ENCODE measurements at places on chromosomes 7 and 10.

GRCh38 chr10:48907730-48908129 lies 31.9 kb downstream of the LRRC18 start:
- DNase-seq, result no peak

GRCh38 chr7:29565982-29566746 lies 2.5 kb downstream of the PRR15 start:
- DNase-seq, result no peak

DNA sequence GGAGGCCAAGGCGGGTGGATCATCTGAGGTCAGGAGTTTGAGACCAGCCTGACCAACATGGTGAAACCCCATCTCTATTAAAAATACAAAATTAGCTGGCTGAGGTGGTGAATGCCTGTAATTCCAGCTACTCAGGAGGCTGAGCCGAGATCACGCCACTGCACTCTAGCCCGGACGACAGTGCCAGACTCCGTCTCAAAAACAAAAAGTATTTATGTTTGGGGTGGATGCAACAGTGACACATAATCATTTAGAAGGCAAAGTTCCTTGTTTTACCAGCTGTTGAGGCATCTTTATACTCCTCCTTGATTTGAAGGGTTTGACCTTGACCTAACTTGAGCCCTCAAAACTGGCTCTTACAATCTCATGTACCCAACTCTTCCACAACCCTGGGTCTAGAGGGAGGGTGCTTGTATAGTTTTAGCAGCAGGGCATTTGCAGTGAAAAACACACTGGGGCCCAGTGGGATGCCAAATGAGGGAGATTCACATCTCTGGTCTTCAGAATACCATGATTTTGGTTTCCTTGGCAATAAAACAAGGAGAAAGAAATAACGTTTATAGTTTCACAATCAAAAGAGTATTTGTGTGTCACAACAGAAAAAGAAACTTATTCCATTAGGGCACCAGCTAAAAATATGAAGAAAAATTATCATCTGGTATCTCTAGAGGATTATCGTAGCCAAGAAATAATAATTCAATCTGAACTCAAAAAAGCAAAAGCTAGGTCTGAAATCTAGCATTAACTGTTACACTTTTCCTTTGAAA lies 14.2 kb upstream of the TMEM254 start:
- DNase-seq, result no peak

DNA sequence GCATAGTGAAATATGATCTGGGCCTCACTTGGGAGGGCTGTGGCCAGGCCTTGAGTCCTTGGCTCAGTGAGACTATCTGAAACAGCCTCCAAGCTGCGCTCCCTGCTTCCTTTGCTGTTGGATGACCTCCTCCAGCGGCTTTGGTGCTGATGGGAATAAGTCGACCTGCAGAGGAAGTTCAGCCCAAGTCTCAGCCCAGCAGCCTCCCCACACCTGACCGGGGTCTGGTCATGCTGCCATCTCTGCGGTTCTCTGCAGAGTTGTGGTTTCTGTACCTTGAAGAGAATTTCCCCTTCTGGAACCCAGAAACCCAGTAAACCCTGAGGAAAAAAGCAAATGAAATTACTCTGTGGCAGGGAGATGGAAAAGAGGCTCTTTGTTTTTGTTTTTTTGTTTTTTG lies 4.6 kb upstream of the RBAK start:
- no peak for DNase-seq

GRCh38 chr7:108634535-108634934 lies 64.9 kb downstream of the DNAJB9 start:
- DNase-seq, result no peak

- DNase-seq, result no peak
These were observed 51.1 kb downstream of the TPST1 start for GRCh38 chr7:66256281-66256680.

GRCh38 chr10:83921984-83922860 lies 217.1 kb upstream of the GHITM start:
- no peak for DNase-seq

GRCh38 chr10:24597426-24597825 lies 126.3 kb downstream of the ARHGAP21 start:
- DNase-seq, result peak; percentile 51
